ENCODE measurements at places on chromosomes 16 and 17.

- DNase-seq, result no peak
Observed at GRCh38 chr16:80616362-80616761, 75.6 kb downstream of the DYNLRB2 start.

DNA sequence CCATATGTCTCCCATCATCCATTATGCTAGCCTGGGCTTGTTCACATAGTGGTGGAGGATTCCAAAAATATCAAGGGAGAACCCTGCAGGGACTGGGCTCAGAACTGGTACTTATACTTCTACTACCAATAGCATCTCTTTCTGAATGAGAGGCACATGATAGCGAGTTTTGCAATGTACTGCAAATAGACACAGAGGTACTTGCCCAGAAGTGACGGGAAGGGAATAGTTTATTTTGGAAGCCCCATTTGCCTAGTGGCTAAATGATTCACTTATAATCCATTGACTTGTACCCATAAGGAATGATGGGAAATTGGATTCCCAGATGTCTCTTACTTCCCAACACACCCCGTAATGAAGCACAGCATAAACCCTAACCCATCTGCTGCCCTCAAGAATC is 124.8 kb upstream of the ERCC4 start:
- no peak for DNase-seq

DNA sequence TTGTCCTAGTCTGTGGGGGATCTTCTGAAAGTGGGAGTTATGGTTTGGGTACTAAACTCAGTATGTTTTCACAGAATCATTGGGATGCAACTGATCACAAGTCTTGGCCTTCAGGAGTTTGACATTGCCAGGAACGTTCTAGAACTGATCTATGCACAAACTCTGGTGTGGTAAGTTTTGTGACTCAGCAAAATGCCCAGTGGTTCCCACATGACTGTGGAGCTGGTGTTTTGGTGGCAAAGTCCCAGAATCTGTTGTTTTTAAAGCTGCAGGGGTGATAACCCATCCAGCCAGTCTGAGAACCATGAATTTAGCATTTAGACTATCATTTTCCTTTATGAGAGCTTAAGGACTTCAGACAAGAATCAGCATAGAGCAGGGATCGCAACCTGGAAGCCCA is 40.6 kb downstream of the GDE1 start:
- DNase-seq, result no peak

DNA sequence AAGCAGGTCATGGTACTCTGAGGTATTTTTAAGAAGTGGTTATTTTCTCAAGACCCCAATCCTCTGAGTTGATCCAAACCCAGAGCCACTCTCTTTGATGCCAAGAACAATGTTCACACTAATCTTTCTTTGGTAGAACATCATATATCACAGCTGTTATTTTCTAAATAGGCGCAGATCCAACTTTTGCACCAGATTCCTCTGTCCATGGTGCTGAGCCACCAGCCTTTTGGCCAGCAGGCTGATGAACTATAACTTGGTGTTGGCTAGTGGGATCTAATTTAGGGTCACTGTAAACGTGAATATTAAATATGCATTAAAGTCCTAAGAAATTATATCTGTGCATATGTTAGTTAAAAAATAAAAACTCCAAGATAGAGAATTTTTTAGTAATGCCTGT is 7.0 kb upstream of the ZKSCAN2 start:
- no peak for DNase-seq

GRCh38 chr17:39349246-39349645 is 52.2 kb downstream of the FBXL20 start:
- DNase-seq, result no peak

DNA sequence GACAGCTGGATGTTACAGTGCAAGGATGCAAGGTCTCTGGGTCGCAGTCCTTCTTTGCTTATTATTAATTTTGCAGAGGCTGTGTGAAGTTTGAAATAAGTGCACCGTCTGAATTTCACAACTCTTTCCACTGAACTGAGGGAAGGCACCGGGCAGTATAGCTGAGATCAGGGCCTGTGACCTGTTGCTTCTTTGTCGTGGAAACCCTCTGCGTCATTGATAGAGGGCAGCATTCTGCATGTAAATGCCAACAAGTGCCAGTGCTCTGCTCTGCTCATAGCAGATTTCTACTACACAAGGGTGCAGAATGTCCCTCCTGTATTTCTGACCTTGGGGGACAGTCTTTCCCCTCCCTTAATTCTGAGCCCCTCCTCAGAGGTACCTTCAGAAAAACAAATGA is 26.0 kb downstream of the CD300LF start:
- DNase-seq, result no peak

- DNase-seq, result no peak
Observed at GRCh38 chr16:50884066-50884860, 142.4 kb downstream of the CYLD start.

DNA sequence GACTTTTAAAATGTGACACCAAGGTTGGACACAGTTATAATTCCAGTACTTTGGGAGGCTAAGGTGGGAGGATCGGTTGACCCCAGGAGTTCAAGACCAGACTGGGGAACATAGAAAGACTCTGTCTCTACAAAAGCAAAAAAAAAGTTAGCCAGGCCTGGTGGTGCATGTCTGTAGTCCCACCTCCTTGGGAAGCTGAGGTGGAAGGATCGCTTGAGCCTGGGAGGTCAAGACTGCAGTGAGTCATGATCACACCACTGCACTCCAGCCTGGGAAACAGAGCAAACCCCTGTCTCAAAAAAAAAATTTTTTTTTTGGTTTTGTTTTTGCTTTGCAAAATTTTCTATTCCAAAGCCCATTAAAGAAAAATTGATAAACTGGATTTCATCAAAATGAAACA is 281.4 kb downstream of the BCAS3 start:
- no peak for DNase-seq
